Calu3 (cell line): ENCODE measurements at places on chromosomes 1 and 21. TPM values are rescaled to one million over a fixed set of nuclear protein-coding genes. Genes with fewer than 3 reads are reported as not detected.

- no peaks in the 10 kb centered on the region for H3K27me3 ChIP-seq
- no peaks in the 10 kb centered on the region for H3K36me3 ChIP-seq
- H3K27ac ChIP-seq, result no peak overlapping the region
Observed at GRCh38 chr1:10621906-10622305, 147.2 kb downstream of the PEX14 start.

DNA sequence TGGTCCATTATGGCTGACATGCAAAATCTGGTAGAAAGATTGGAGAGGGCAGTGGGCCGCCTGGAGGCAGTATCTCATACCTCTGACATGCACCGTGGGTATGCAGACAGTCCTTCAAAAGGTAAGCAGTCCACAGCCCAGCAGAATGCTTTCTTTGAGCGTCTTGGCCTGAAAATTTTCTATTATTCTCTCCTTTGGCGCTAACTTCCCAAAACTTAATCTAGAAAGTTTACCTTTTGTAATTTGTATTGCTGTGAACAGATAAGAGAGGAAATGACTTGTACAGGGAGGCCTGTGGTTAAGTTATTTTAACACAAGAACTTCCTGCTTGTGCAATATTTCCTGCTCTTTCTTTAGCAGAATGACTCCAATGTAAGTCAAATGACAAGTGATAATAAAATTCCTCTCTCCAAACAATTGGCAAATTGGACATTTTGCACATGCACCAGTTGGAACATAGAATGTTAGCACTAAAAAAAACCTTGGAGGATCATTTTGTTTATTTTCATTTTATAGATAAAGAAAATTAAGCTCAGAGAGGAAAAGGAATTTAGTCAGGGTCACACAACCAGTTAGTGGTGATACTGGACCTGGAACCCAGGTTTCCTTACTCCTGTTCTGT, 18.9 kb downstream of the CAP1 start:
- no peak overlapping the region for H3K4me3 ChIP-seq
- peak overlapping the region; percentile 52 for H3K27ac ChIP-seq
- H3K4me1 ChIP-seq, result peaks cover 50% of the 10 kb centered on the region

Gene C1orf74
- total RNA-seq, result 4.9 and 5.1 TPM in 2 replicates

GRCh38 chr1:158019171-158019868, 25.9 kb downstream of the KIRREL1 start:
- peaks cover 68% of the 10 kb centered on the region for H3K4me1 ChIP-seq
- H3K4me3 ChIP-seq, result peak overlapping the region; percentile 3
- peak overlapping the region; percentile 55 for H3K27ac ChIP-seq
- DNase-seq, result peak; percentile 74
- peaks cover 4% of the 10 kb centered on the region for H3K36me3 ChIP-seq

- peaks cover 62% of the 10 kb centered on the region for H3K36me3 ChIP-seq
- peaks cover 31% of the 10 kb centered on the region for H3K4me1 ChIP-seq
- H3K27me3 ChIP-seq, result no peaks in the 10 kb centered on the region
- peak overlapping the region; percentile 96 for H3K4me3 ChIP-seq
Observed at GRCh38 chr1:151199873-151200581, 1.7 kb downstream of the PIP5K1A start.

DNA sequence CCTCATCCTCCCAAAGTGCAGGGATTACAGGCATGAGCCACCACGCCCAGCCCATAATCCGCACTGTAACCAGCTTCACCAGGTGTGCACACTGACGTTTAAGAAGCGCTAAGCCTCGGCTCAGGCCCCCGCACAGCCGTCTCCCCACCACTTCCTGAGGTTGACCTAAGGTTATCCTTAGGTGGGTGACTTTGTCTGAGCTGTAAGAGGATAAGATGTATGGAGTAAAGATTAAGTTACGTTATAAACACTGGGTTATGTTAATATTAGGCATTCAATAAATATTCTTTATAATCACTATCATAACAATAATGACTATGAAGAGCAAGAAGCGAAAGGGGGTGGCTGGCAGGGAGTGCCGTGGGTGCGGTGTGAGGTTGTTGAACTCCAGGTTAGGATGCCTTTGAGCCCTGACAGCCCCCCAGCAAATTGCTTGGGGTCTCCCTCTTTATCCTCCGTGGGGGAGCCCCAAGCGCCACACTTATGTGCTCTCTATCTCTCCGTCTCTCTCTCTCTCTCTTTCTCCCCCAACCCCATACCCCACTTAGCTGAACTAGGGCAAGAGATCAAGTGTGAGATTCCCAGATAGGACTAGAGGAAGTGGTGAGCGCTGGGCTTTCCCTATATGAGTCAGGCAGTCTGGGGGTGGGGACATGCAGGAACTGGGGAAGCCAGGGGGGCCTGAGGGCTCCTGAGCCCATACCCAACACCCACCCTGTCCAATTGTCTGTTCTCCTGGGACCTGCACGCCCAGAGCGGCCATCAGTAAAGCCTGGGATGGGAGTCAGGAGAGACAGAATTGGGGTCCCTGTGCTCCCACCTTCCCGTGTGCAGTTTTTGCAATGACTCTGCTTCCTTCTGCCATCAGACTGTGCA, 7.6 kb downstream of the EFHD2 start:
- DNase-seq, result peak; percentile 70
- H3K27me3 ChIP-seq, result no peaks in the 10 kb centered on the region
- peak overlapping the region; percentile 55 for H3K4me3 ChIP-seq
- peaks cover 30% of the 10 kb centered on the region for H3K4me1 ChIP-seq
- H3K27ac ChIP-seq, result peak overlapping the region; percentile 79
- peaks cover 27% of the 10 kb centered on the region for H3K36me3 ChIP-seq

Gene NECTIN4
- 24.9 and 42.4 TPM in 2 replicates for total RNA-seq

DNA sequence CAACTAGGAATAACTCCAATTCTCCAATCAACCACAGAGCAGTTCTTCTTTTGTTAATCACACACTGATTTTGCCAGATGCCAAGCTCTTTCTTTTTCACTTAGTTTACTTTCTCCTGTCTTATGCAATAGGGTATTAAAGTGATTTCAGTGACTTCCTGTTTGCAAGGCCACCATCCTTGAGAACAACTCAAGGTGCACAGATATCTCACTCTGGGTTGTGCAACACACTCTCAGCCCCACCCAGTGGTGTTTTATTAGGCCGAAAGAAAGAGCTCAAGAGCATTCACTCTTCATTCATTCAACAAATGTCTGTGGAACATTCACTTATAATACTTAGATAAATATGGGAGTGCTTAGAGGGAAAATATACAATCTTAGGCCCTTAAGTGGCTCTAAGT, 352.5 kb downstream of the ZNF326 start:
- peaks cover 14% of the 10 kb centered on the region for H3K27me3 ChIP-seq
- H3K4me1 ChIP-seq, result peaks cover 11% of the 10 kb centered on the region
- no peak overlapping the region for H3K27ac ChIP-seq

DNA sequence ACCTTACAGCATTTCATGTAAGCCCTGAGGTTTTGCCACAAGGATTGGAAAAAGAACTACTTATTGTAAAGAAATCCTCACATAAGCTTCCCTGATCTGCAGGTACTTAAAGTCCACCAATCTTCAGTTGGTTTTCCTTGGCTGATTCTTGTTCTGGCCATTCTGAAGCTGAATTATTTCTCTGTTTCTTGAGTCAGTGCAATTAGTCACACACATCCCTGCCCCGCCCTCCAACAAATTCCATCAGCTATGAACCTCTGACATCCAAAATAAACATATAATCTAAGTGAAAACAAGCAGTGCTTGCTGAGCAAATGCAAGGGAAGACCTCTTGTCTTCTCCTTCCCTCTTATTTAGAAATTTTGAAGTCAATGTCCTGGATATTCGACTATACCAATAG, 8.2 kb upstream of the FNDC7 start:
- H3K4me1 ChIP-seq, result no peaks in the 10 kb centered on the region
- H3K27me3 ChIP-seq, result no peaks in the 10 kb centered on the region
- peaks cover 23% of the 10 kb centered on the region for H3K36me3 ChIP-seq
- no peak overlapping the region for H3K27ac ChIP-seq

DNA sequence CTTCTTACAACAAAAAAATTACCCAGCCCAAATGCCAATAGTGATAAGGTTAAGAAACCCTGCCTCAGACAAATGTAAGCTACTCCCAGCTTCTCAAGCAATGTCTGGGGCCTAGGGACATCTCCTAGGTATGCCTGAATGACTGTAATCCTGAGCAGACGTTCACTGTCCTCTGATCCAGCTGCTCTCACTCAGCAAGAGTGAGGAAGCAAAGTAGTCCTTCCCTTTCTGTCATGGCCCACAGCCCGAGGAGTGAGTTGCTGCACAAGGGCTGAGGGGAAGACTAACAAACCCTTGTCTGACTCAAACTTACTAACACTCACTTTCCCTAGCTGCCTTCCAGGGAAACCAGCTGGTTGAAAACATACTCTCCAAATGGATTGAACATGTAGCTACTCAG, 124.9 kb upstream of the TNFSF4 start:
- H3K36me3 ChIP-seq, result no peaks in the 10 kb centered on the region
- H3K4me1 ChIP-seq, result no peaks in the 10 kb centered on the region
- H3K27ac ChIP-seq, result no peak overlapping the region
- H3K4me3 ChIP-seq, result no peak overlapping the region
- H3K27me3 ChIP-seq, result no peaks in the 10 kb centered on the region
- DNase-seq, result no peak
